Suppressor macrophage treated with lipopolysaccharide for 4 hours (primary cell): ENCODE measurements at places on chromosomes 13 and 19.

DNA sequence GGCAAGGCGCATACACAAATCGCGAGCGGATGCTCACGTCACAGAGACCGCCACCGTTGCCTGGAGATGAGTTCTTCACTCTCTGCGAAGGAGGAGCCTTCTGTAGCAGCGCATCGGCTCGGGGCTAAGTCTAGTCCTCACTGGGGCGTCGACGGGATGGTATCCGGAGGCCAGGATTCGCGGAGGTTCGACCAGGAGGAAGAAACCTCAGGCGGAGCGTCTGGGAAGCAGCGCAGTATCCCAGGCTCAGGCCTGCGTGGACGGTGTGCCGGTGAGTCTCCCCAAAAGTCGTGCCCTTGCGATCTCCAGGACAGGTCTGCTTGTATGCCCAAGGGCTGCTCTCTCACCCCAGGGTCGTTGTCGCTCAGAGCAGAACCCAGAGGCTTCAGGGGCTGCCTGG is 40.4 kb downstream of the ZNF146 start:
- no peak for DNase-seq

DNA sequence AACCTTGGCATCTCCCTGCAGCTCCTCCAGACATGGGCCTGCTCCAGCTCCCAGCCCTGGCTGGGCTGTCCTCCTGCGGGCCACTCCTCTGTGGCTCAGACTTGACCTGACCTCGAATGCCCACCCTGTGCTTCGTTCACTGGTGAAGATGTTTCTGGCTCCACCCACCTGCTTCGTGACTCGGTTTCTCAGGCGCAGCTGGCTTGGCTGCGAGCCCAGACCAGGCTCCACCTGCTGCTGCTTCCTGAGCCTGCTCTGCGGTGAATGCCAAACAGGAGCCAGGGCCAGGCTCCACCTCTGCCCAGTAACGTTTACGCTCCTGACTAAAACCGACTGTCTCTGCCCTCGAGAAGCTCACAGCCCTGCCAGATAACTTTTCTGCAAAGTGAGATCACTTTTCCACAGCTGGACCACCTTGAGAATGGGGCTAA is 8.9 kb upstream of the RSPH6A start:
- DNase-seq = no peak

- DNase-seq = peak; percentile 61
Observed at GRCh38 chr13:49643035-49643646, 14.8 kb downstream of the ARL11 start.

GRCh38 chr19:30604657-30605056 is 232.5 kb downstream of the ZNF536 start:
- DNase-seq = no peak

DNA sequence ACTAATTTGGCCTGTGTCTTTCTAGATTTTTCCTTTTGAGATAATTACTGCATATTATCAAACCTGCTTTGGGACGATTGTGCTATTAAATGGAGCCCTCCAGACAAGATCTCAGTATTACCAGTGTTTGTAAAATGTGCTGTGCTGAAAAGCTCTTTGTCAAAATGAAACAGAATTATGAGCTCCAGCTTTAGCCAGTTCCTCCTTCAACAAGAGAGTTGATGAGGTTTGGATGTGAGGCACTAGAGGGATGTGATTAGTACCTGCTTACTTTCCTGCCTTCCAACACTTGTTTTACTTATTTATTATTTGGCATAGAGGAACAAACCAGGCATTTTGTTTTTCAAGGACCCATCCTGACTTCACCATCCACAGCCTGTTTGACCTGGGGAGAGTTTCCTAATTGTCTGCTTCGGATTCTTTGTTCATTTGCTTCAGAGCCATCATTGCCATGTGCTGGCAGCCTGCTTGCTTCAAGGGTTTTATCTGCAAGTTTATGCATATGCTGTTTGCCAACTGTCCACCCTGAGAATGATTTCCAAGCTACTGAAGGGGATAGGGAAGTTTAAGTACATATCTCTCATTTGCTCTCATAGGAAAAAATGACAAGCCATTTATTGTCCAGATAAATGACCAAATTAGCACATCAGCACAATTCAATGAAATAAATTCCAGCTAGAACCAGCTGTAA is 32.9 kb upstream of the CPB2 start:
- no peak for DNase-seq

DNA sequence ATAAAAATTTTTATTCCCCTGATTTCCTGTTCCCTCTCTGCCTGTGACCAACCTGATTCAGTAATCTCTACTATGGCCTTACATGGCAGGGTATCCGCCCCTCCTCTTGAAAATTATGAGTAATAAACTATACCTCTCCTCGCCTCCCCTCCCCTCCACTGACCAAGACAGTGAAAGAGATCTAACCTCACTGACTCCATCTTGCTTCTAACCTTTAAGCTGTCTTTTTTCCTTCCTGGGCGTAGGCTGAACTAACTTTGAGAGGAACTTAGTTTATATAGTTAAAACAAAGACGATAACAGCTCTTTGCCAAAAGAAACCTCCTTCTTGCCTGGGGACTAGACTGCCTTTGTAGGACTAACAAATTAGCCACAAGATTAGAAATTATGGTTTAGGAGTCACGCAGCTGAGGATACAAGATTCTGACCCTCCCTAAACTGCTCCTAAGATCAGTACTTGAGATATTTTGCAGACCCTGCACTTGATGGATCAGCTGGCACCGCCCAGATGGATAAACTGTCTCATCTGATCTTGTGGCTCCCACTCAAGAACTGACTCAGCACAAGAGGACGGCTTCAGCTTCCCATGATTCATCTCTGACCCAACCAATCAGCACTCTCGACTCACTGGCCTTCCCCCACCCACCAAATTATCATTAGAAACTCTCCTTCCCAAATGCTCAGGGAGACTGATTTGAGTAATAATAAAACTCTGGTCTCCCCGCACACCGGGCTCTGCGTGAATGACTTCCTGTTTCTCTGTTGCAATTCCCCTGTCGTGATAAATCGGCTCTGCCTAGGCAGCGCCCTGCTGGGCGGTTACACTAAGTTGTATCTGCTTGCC is 187.1 kb downstream of the TDRD3 start:
- no peak for DNase-seq

DNA sequence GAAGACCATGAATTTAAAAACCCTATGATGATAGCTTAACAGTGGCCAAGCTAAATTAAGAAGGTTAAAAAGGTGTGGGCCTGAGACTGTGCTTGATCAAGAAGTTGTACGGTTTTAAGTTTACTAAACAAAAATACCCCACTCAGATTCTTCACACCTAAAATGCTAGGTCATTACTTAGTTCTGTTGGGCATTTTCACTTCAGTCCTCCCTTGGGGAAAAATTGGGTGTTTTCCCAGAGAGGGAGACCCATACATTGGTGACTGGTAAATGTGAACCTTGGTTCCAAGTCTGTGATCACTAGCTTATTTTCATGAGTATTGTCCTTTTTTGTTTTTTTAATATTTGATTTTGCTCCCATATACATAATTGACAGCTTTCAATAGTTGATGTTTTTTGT is 44.4 kb downstream of the MTUS2 start:
- no peak for DNase-seq

- peak; percentile 28 for DNase-seq
Observed at GRCh38 chr19:19256072-19256969, 16.8 kb downstream of the TM6SF2 start.

DNA sequence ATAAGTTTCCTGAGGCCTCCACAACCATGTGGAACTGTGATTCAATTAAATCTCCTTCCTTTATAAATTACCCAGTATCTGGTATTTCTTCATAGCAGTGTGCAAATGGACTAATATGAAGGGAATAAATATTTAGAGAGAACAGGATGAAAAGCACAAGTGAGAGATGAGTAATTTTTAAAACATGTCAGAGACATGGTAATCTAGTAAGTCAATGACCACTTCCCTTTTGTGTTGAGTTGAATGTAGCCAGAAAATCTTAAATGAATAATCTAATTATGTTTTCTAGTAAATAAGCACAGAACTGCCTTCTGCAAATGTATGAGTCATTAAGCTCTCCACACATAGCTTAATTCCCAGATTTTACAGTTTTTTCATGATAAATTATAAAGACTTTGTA is 524.1 kb upstream of the SLITRK5 start:
- no peak for DNase-seq

GRCh38 chr13:39422845-39423565 is 180.0 kb downstream of the LHFPL6 start:
- no peak for DNase-seq

GRCh38 chr13:62687732-62688131 is 1272.1 kb upstream of the PCDH20 start:
- DNase-seq = no peak

GRCh38 chr13:108304170-108305016 is 34.9 kb downstream of the TNFSF13B start:
- peak; percentile 84 for DNase-seq

DNA sequence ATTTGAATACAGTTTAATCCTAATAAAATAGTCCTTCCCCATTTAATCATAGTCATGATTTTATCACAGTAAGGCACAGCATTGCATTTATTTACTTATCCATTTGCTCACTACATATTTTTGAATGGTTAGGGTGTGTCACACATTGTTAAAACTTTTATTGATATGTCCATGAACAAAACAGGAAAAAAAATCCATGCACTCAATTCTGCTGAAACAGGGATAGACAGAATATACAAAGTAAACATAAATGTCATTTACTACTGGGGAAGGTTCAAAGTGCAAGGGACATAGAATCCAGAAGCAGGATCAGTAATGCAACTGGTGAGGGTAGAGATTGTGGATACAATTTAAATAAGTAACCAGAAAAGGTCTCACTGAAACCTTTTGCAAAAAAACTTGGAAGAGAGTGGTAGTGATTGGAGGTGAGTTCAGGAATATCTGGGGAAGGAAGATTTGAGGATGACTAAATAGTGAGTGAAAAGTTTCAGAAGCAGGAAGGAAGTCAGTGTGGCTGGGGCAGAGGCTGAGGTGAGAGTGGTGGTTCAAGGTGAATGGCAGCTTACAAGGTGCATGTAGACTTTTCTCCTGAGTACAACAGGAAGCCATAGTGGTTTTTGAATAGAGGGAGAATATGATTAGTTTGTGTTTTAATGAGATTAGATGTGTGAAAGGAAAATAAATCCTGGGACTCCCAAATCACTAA is 387.2 kb upstream of the ATXN8OS start:
- no peak for DNase-seq

- DNase-seq = no peak
Observed at GRCh38 chr19:13770013-13770635, 4.1 kb upstream of the C19orf53 start.

- no peak for DNase-seq
Observed at GRCh38 chr19:43599635-43600295, 3.4 kb downstream of the ZNF576 start.

DNA sequence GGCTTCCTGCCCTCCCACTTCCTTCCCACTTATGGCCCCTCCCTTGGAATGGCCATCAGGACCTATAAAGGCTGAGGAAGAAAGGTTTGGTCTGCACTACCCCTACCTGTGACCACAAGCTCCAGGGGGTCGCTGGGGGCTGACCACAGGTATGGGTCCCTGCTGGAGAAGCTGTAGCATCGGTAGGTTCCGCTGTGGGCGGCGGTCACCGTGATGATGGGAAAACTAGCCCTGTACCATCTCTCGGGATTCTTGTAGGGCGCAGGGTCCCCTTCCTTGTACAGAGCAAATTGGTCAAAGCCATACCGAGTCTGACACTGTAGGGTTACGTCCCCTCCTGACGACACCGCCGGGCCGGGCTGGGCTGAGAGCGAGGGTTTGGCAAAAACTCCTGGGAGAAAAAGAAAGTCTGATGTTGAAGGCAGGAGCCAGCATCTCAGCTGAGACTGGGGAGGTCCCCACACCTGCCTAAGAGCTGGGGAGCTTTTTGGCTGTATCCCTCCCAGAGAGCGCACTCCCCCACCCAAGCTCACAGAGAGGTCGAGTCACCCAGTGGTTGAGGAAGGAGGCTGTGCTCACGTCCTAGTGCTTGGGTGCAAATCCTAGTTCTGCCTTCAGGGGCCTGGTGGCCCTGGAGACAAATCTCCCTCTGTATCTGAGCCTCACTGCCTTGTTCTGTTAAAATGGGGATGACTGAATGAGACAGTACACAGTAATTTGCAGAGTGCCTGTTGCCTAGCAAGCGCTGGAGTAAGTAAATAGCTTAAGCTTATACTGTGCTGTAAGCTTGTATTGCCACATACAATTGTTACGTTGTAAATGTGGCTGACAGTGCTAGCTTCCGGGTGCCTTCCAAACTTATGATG is 10.4 kb downstream of the GP6 start:
- DNase-seq = peak; percentile 9

DNA sequence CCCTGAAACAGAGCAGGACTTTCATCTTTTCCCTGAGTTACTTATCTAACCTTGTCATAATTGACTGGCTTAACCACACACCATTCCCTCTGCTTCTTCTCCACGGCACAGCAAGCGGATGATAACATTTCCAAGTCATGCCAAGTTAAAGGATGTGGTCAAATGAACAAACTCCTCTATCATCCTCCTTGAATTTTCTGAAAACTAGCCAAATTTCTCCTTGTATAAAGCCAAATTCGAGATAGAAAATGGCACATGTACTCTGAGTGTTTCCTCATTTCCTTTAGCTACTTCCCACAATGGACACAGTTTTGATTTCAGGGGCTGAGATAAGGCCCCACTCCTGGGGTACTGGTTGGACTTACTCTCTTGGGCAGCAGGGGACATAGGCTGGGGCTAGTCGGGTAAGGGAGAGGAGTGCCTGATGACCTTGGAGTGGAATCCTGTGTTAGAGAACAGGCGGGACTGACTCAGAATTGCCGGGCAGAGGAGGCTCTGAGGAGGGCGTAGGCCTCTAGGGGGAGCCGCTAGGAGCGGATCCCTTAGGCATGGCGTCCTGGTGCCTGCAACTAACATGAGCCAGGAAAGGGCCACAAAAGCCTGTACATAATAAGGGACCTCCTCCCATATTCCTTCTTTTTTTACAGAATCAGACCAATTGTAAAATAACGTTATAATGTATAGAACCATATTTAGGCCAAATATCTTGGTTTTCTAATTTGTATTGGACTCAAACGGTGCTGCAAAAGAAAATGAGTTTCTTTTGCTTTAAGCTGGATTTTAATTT is 20.3 kb upstream of the TMTC4 start:
- no peak for DNase-seq

GRCh38 chr19:39398297-39398864 is 7.2 kb downstream of the MED29 start:
- DNase-seq = peak; percentile 97

DNA sequence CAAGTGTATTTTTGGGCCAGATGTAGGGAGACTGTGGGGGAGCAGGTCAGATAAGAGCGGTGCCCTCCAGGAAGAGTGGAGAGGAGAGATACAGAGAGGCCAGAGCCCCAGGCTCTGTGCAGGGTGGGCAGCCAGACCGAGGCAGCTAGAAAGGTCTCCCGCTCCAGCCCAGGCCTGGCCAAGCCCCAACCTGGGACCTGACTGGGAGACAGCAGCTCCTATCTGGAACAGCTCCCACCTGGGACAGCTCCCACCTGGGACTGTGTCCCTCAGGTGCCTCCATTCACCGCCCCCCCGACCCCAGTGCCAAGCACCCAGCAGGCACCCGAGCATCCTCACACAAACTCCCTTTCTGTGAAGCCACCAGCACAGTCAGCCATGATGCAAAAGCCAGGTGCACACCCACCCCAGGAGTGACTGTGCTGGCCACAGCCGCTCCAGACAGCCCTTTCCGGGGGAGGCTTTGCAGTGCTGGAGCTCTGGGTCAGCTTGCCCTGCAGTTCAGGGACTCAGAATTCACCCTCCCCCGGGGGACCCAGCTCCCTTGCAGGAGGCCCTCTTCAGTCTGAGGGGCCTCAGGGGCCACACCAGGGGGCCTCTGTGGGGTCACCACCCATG is 2.1 kb upstream of the GRTP1 start:
- DNase-seq = no peak

GRCh38 chr19:10291554-10292205 is 1.9 kb downstream of the ICAM5 start:
- peak; percentile 19 for DNase-seq

GRCh38 chr19:38185562-38185961 is 38.5 kb downstream of the DPF1 start:
- no peak for DNase-seq

GRCh38 chr19:2168619-2169424 is 5.1 kb downstream of the DOT1L start:
- DNase-seq = peak; percentile 100
